Mesothelial cell of epicardium (in vitro differentiated cells): ENCODE measurements at places on chromosomes 1 and 21. TPM values are rescaled to one million over a fixed set of nuclear protein-coding genes. Genes with fewer than 3 reads are reported as not detected.

DNA sequence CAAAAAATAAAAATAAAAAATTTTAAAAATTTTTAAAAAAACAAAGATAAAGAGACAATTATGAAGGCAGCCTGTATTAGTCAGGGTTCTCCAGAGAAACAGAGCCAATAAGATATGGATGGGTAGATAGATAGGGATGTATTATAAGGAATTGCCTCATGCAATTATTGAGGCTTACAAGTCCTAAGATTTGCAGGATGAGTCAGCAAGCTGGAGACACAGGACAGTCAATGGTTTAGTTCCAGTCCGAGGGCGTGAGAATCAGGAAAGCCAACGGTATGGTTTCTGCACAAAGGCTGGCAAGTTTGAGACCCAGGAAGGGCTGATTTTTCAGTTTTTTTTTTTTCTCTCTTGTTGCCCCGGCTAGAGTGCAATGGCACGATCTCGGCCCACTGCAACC, 24.1 kb upstream of the EIF4G3 start:
- no peak overlapping the region for H3K4me3 ChIP-seq
- no peaks in the 10 kb centered on the region for H3K4me1 ChIP-seq
- no peaks in the 10 kb centered on the region for H3K36me3 ChIP-seq
- peaks cover 7% of the 10 kb centered on the region for H3K27me3 ChIP-seq
- no peak for DNase-seq
- no peak overlapping the region for H3K27ac ChIP-seq

- no peak for DNase-seq
- no peak overlapping the region for H3K4me3 ChIP-seq
- H3K4me1 ChIP-seq: peaks cover 23% of the 10 kb centered on the region
- no peaks in the 10 kb centered on the region for H3K27me3 ChIP-seq
- H3K36me3 ChIP-seq: peaks cover 24% of the 10 kb centered on the region
Observed at GRCh38 chr1:197692965-197693364, 82.3 kb downstream of the DENND1B start.

GRCh38 chr1:58358346-58358745, 188.2 kb downstream of the OMA1 start:
- no peaks in the 10 kb centered on the region for H3K36me3 ChIP-seq
- no peak overlapping the region for H3K27ac ChIP-seq
- H3K4me3 ChIP-seq: no peak overlapping the region
- peaks cover 12% of the 10 kb centered on the region for H3K27me3 ChIP-seq
- no peaks in the 10 kb centered on the region for H3K4me1 ChIP-seq

DNA sequence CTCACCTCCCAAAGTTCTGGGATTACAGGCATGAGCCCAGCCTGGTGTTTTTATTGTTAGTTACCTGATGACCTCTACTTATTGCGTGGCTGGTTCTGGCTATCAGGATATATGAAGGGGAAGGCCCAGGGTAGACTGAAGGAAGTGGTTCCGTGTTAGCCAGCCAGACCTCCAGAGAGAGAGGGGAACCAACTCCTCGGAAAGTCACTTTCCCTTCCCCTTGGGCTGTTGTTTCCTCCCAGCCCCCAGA, 2.5 kb upstream of the RCSD1 start:
- H3K4me3 ChIP-seq: no peak overlapping the region
- H3K27me3 ChIP-seq: peaks cover 28% of the 10 kb centered on the region
- no peak for DNase-seq
- no peaks in the 10 kb centered on the region for H3K36me3 ChIP-seq
- H3K4me1 ChIP-seq: peaks cover 26% of the 10 kb centered on the region
- no peak overlapping the region for H3K27ac ChIP-seq

DNA sequence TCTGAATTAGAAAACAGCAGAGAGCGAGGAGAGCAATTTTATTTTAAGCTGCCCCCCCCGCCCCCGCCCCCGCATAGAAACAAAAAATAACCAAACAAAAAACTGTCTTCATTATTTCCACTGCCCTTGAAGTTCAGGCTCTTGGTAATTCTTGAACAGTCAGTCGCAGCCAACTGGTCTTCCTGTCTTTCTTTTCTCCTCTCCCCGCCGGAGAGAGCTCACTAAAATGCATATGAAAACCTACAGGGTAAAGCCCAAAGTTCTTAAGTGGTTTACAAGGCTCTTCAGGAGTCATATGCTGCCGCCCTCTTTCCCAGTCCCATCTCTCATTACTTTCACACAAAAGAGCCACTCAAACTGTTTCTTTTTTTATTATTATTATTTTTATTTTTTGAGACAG, 1.1 kb upstream of the ANKRD35 start:
- peaks cover 16% of the 10 kb centered on the region for H3K4me1 ChIP-seq
- DNase-seq: no peak
- H3K4me3 ChIP-seq: peak overlapping the region; percentile 50

GRCh38 chr1:165444897-165445370, at the start of gene RXRG:
RXRG (minus strand) TSS chr1:165445126; CDS start chr1:165444893, 233 bp downstream.
- no peaks in the 10 kb centered on the region for H3K36me3 ChIP-seq
- peaks cover 35% of the 10 kb centered on the region for H3K27me3 ChIP-seq
- H3K27ac ChIP-seq: no peak within 1 kb of the TSS
- H3K4me3 ChIP-seq: peak within 1 kb of the TSS; percentile 13

- H3K36me3 ChIP-seq: peaks cover 7% of the 10 kb centered on the region
- H3K4me3 ChIP-seq: no peak overlapping the region
- DNase-seq: no peak
- H3K27ac ChIP-seq: no peak overlapping the region
- H3K27me3 ChIP-seq: no peaks in the 10 kb centered on the region
Observed at GRCh38 chr1:43835082-43836021, 98.2 kb upstream of the ARTN start.

S1PR1 gene
- total RNA-seq: 21.5 to 25.5 TPM (median 23.5 TPM) in 3 replicates

NMNAT2 gene
- total RNA-seq: 0.45 to 1.2 TPM (median 0.69 TPM) in 3 replicates

TXNDC12 gene
- total RNA-seq: 46.7 to 53.9 TPM (median 47.8 TPM) in 3 replicates

GRCh38 chr21:32348604-32349332, 44.0 kb downstream of the URB1 start:
- H3K4me3 ChIP-seq: no peak overlapping the region
- no peaks in the 10 kb centered on the region for H3K27me3 ChIP-seq
- DNase-seq: peak; percentile 34
